ENCODE measurements at places on chromosomes 7 and 10.

GRCh38 chr10:15518250-15518649 is 147.2 kb upstream of the FAM171A1 start:
- no peak for DNase-seq

DNA sequence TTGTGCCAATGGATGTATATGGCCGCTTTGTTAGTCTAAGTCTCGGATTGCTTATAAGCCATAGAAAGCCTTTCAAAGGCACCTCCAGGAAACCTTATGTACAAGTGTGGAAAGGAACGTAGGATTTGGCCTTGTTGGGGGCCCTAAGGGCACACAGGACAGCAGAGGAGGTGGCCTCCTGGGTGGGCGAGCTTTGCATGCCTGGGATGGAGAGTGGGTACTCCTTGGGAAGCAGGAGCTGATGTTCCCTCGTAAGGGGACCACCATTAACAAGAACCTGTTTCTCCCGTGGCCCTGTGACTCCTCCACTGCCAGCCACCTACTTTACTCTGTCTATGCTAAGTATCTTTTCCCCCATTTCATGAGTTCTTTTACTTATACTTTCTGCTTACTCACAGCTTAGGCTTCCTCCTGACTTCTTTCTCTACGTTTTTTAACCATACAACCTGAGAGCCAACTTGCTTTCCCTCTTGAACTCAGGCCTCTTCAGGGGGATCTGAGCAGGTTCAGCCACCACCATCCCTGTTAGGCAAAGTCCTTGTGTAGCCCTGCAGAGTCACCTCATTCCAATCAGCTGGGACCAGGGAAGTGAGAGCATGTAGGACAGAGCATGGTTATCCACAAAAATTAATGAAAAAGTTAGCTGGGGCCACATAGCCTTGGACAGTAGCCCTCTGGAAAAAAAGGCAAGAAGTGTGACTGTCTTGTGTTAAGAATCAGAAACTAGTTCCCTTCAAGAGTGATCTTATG is 118.9 kb downstream of the NEBL start:
- no peak for DNase-seq

GRCh38 chr7:65722361-65722792 is 150.5 kb upstream of the VKORC1L1 start:
- peak; percentile 80 for DNase-seq

DNA sequence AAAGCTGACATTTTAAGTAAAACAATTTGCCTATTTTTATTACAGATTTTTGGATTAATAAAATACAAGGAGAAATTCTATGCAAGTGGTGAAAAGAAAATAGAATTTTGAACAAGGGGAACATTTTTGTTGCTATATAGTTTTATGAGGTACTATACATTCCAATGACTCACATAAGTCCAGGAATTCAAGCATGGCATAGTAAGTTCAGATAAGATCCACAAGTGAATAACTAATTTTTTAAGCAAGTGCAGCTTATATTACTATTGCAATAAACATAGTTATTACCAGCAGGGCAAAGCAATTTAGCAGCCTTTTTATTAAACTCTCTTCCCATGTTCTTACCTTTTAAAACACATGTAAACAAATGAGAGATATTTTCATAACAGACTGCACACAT is 1123.5 kb upstream of the LRRN3 start:
- DNase-seq, result no peak

- DNase-seq, result no peak
These were observed 131.8 kb downstream of the TES start for GRCh38 chr7:116342125-116342524.

DNA sequence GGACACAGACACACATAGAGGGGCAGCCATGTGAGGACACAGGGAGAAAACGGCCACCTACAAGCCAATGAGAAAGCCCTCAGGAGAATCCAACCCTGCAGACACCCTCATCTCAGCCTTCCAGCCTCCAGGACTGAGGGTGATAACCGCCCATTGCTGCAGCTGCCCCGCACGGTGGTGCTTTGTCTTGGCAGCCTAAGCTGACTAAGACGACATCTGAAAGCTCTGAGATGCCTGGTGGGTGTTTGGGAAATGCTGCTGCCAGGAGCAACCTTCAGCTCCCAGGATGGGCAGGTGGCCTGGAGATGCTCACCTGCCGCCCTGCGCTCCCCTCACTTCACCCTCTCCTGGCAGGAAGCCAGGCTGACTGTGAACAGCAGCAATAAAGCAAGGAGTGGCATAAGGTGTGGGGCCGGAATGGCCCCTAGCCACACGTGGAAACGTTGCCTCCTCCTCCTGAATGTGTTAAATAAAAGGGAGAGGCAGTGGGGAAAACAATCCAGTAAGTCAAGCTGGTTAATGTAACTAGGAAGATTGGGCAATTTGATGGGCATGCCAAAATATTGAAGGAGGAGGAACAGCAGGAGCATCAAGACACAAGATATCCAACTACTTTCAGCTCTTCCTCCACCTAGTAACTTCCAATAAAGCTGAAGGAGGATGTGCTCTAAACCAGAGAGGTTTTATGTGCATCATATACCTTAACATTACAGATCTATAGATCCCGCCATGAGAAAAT is 121.5 kb downstream of the TNS3 start:
- no peak for DNase-seq

GRCh38 chr7:72337390-72338167 is 74.6 kb downstream of the CALN1 start:
- DNase-seq, result no peak

DNA sequence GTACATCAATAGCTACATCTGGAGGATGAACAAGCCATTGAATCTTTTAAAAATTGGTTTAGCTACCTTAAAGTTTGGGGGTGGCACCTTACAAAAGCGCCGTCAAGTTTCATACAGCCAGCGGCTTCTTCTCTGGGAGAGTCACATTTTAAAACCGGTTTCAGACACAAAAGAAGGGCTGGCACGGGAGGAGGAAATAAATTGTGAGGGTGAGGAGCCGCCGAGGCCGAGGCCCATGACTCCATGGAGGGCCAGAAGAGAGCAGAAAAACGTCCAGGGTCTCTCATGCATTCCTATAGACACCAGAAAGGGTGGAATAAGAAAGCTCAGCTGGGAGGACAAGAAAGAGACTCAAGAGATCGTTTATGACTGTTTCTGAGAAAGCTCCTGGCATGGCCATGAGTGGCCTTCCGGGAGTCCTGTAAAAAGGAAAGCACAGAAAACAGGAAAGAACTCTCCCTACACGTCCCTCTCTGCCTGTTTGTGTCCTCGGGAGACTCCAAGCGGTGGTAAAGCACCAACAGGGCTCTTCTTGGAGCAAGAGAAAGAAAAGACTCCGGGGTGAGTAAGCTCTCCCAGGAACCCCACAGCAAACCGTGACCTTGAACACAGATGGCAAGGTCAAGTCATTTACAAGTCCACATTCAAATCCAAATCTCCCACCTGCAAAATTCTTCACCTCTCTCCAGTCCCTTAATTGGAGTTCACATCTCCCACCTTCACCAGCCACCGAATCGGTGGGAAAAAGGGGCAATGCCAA is 1.8 kb downstream of the FRAT2 start:
- DNase-seq, result no peak

DNA sequence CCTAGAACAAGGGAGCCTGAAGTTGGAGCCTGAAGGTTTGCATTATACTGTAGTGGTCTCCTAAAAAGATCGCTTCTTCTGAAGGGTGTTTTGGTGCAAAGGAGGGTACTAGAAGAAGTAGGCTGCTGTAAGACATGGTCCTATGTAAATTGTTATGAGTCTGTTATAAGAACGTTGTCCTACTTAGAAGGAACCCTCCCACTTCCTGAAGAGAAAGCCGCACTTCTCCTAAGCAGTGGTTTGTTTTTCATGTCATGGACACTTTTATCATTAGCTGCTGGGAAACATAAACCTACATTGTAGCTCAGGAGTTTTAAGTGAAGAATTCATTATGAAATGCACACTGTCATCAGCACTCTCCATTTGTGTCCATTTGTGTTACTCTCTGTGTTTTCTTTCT is 129.1 kb upstream of the ITGB1 start:
- DNase-seq, result no peak

DNA sequence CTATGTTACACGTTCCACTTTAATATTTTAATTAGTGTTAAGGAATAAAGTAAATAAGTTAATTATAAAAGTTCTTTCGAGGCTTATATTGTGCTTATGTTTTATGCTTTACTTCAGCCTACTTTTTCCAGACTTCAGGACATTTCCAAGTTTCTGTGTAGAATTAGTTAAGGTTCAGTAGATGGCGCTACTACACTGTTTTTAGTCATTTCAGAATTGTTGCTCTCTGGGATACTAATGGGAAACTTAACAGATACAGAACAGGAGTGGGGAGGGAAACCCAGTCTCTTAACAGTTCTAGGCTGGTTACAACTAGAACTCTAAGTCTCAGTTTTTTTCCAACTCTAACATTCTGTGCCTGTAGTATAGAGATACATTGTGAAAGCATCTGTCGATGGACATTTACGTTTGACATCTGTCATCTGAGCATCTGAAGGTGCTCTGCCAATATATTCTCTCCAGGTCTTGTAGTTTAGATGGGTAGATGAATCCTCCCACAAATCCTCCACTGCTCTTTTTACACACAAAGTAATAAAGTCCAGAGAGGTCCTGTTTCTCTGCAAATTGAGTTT is 56.8 kb upstream of the FAM171A1 start:
- no peak for DNase-seq

- no peak for DNase-seq
These were observed 166.8 kb downstream of the IQUB start for GRCh38 chr7:123367484-123368122.

- DNase-seq, result no peak
These were observed 9.1 kb downstream of the CREB3L2 start for GRCh38 chr7:137992550-137993394.

GRCh38 chr7:36904802-36905201 is 180.5 kb upstream of the AOAH start:
- DNase-seq, result no peak

GRCh38 chr7:20507157-20507556 is 108.3 kb upstream of the ABCB5 start:
- no peak for DNase-seq

DNA sequence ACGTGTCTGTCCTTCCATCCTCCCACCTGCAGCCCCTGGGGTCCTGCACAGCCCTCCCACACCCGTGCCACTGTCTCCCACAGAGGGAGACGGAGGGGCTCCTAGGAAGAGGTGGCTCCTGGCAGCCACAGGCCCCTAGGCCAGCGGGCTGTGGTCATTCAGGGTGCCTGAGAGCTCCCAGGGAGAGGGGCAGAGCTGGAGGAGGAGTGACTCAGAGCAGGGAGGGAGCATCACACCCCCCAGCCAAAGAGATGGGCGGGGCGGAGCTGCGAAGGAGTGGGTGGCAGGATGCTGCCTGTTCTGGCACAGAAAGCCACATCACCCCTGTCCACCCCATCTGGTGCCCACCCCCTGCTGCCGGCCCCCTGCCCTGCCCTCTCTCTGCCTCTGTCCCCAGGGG is 50.5 kb downstream of the STK32C start:
- no peak for DNase-seq

DNA sequence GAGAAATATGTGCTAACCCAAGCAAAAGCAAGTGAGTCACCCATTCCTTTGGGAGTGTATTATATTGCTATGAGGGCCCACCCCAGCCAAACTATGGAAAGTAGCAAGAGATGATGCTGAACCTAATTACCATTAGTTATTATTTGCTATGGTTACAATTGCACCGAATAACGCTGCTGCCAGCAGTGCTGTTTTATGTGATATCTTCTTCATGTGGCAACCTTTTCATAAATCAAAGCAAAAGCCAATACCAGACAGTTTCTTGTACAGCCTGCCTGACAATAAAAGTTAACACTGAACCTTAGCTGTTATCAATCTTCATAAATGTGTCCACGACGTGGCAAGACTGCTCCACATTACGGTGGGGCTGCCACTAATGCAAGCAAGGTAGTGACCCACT is 241.7 kb upstream of the PLXNA4 start:
- DNase-seq, result no peak

DNA sequence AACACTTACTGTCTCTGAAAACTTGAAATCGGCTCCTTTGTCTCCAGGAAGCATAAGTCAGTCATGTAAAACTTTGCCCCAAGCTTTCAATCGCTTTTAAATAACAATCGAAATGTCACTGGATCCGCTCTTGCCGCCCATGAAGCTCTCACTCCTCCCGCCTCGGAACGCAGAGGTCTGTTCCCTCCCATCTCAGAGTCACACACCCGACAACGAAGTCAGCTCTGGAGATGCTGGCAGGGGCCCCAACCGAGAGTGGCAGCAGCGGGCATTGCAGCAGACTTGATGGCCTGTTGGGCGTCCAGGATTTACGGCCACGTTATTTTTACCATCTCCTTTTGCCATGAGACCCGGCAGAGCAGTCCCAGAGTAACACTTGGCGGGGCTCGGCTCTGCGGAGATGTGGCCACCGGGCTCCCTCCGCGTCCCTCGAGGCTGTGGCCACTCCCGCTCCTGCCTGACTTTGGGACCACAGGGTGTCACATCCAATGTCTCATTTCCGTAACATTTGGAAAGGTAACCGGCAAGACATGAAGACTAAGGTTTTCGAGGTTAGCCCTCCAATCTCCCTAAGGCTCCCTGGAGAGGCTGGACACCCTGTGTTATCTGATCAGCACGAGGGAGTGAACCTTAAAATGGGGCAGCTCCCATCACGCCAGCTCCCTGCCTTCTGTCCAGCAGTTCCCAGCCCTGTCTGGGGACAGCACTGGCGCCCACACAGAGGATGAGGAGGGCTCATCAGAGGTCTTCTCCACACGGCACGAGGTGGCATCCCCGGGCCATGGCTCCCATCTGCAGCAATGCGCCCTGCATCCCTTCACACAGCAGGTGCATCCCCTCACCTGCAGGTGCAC is 62.8 kb upstream of the ADGRA1 start:
- DNase-seq, result no peak

DNA sequence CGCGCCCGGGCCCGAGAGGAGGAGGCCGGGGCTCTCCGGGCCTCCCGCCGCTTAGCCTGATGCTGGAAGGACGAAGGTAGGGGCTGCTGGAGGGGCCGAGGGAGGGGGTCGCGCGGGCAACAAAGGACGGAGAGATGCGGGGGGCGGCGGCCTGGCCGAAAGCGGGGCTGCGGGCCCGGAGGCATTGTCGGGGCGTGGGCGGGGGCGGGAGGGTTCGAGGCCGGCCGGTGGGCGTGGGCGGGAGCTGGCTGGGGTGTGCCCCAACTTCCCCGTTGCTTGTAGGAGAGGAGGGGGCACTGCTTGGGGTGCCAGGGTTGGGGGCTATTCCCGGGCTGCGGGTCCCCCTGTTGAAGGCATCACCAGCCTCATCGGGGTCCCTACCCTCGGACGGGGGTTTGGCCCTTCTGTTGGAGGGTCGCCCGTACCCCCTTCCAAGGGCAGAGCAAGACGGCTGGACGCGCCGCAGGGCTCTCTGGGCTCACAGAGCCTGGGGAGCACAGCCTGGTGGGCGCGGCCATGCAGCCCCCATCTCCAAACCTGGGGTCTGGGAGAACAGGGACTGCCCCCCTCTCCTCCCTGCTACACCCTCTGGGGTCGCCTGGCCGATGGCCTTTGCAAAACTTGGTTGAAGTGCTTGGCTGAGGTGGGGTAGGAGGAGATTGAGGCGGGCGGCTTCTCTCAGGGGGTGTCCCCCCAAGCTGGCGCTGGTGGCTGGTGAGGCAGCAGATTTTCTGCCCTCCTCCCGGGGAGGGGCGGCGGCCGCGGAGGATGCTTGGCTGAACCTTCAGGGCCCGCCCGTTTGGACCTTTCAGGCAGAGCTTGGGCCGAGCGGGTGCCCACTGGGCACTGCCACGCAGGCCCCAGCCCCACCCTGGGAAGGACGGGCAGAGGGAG is 699 bp downstream of the CLIP2 start:
- peak; percentile 88 for DNase-seq

GRCh38 chr7:152615031-152615741 is 60.8 kb downstream of the XRCC2 start:
- DNase-seq, result no peak

Data from spleen (tissue), 13 donors.